C1 segment of cervical spinal cord (tissue), 14 donors: ENCODE measurements at places on chromosomes 2 and 18.

GRCh38 chr2:34907812-34908211 is 1308.7 kb upstream of the FAM98A start:
- no peak for DNase-seq

DNA sequence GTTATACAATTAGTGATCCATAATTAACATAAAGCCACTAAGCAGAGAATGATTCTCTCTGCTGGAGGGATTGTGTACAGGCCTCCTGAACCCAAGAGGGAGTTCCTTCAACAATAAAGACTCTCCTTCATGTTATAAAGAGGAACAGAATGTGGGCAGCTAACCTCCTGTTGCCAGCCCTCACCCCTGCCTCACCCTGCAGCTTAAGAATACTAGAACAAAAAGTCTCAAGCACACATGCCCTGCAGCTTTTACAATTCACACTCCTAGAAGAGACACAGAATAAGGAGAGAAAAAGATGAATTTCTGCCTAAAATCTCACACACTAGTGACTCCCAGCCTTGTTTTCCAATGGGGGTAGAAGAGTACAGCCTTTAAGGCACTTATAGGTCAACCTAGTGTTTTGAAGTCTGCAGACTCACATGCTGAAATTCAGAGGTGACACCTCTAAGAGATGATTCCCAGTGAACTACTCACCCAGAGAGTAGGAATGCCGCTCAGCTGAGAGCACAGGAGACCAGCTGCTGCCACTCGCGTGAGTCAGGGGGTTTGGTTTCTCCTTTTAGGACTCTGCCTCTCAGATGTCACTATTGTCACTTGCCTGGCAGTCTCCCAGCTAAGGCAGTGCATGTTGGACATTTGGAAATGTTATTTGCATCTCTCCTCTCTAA is 32.5 kb upstream of the IL1RL1 start:
- no peak for DNase-seq

DNA sequence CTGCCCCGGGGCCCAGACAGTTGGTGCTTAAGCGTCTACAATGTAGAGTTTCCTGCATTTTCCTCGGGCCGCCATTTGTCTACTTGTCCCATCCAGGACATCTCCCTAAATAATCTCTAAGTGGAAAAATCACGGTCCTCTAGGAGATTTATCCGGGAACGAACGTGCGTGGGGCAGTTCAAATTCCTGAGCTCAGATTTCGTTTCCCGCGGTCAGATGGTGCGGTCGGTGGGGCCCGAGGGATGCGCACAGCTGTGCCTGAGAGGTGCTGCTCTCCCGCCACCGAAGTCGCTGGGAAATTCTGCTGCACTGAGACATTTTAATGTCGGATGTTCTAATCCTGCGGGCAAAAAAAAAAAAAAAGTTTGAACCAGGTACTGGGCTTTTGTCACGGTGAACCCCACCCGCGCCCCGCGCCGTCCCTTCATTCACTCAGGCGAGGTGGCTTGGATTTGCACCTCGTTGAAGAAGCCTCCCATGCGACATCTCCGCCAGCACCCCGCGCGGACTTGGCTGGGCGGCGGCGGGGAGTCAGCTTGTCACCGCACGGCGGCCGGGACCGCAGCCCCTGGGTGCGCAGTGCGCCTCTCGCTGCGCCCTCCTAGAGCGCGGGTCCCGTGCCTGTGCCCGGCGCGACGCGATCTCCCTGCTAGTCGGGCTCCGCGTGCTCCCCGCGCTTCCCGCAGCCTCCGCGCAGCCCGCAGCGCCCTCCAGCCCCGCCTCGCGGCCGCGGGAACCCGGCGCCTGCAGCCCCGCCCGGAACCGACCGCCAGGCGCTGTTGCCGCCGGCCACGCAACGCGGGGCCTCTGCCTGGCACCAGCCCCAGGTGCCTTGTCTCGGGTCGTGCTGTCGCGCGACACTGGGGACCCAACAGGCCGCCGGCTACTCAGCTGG is 191.9 kb upstream of the TCF4 start:
- no peak for DNase-seq

- peak; percentile 7 for DNase-seq
Measured at GRCh38 chr18:80171054-80171872, 62.2 kb downstream of the ADNP2 start.

GRCh38 chr18:3111523-3112240 is 98.7 kb upstream of the LPIN2 start:
- DNase-seq: no peak

GRCh38 chr2:15890936-15891905 is 49.1 kb upstream of the MYCN start:
- DNase-seq: no peak

- no peak for DNase-seq
Measured at GRCh38 chr2:189498205-189498604, 56.9 kb downstream of the WDR75 start.

DNA sequence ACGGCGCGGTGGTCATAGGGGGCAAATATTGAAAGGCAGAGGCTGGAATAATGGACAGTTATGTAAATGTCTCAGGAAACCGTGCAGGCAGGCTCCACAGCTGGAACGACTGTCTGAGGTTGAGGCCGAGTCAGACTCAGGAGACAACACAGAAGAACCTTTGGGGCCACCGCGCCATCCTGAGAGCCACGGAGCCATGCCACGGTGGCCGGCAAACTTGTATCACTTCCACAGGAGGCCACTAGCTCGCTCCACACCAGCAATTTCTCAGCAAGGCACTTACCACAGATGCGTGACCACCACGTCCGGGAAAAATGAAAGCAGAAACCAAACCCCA is 156.7 kb upstream of the SALL3 start:
- DNase-seq: no peak

DNA sequence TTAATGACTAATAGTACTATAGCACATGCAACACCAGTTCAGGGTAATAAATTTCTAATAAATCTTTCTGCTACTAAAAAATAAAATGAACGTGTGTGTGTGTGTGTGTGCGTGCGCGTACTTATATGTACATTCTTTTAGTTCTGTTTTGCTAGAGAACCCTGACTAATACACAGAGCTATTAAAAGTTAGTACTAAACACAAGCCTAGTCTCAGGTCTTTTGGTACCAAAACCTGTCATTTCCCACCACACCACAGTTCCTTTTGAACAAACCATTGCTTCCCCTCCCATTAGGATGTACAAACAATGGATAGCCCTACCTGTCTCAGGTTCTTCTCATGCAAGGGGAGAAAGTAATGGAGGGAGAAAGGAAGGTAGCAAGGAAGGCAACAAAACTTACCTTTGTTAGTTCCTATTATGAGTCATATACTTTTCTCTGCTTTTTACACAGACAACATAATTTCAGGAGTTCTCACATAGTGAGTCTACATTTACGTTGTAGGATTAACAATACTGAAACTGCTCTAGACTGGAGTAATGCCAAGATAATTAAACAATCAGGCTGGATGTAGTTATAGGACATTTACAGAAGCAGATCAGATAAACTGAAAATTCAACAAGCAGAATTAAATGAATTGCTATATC is 427.2 kb downstream of the KCNJ3 start:
- no peak for DNase-seq

DNA sequence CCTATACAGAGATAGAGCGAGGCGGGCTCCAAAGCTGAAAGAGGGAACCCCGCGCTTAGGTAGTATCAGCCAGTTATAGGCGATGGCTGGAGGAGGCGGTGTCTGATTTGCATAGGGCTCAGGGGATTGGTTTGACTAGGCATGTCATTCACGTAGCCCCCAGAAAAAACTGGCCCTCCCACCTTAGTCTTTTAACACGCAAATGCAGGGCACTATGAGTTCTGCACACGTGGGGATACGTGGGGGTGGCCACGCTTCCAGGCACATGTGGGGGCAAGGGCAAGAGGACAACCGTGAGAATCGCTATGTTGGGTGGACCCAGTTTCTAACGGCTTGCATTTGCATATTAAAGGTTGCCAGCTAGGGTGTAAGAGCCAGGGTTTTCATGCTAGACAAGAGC is 56.7 kb upstream of the MSTN start:
- peak; percentile 10 for DNase-seq

DNA sequence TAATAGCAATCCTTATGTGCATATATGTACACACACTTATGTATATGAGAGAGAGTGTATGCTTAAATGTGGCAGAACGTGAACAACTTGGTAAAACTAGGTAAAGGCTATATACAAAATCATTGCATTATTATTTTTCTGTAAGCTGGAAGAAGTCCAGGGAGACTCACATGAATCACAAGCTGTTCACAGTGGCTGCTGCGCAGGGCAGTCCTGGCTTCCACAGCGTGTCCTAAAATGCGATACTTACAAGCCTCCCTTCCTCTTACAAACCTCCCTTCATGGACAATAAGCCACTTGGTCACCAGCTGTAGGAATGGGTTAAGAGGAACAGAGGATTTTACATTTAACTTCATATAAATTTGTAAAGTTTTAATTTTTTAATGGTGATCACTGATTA is 114.9 kb upstream of the AGAP1 start:
- no peak for DNase-seq

GRCh38 chr18:23908827-23909226 is 105.7 kb upstream of the TTC39C start:
- DNase-seq: no peak

DNA sequence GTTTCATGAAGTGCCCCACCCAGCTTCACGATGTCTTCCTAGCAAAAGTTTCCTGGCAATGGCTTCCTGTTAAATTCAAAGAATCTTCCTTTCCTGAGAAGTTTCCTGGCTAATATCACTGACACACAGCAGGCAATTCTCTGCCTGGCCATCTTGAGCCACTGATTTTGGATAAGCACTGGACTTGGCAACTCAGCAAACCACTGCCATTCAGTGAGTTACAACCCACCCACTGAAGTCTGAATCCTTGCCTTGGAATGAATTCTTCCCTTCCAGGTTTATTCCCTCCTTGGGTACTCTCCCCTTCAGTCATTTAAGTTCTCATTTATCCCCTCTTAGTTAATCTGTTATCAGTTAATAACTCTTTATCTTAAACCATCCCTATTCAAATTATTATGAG is 426.0 kb downstream of the MBD2 start:
- no peak for DNase-seq

GRCh38 chr2:69088466-69088865 is 75.5 kb downstream of the ANTXR1 start:
- DNase-seq: no peak

DNA sequence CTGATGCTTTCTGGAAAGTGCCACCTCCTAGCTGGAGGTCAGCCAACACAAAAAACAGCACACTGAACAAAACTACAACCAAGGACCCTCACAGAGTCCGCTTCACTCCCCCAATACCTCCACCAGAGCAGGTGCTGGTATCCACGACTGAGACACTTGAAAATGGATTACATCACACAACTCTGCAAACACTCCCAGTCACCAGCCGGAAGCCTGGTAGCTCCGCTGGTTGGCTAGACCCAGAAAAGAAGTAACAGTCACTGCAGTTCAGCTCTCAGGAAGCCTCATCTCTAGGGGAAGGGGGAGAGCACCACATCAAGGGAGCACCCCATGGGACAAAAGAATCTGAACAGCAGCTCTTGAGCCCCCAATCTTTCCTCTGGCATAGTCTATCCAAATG is 175.4 kb downstream of the LCLAT1 start:
- DNase-seq: no peak

- no peak for DNase-seq
Measured at GRCh38 chr18:13401404-13401803, 182.8 kb downstream of the LDLRAD4 start.

DNA sequence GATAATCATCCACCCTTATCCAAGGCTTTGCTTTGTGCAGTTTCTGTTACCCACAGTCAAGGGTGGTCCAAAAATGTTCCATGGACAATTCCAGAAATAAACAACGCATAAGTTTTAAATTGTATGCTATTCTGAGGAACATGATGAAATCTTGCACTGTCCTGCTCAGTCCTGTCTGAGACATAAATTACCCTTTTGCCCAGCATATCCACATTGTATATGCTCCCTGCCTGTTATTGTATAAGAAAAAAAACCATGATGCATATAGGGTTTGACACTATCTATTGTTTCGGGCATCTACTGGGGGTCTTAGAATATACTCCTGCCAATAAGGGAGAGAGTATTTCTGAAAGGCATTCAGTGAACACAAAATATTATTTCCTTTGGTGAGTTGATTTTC is 24.0 kb downstream of the LRRTM1 start:
- no peak for DNase-seq

DNA sequence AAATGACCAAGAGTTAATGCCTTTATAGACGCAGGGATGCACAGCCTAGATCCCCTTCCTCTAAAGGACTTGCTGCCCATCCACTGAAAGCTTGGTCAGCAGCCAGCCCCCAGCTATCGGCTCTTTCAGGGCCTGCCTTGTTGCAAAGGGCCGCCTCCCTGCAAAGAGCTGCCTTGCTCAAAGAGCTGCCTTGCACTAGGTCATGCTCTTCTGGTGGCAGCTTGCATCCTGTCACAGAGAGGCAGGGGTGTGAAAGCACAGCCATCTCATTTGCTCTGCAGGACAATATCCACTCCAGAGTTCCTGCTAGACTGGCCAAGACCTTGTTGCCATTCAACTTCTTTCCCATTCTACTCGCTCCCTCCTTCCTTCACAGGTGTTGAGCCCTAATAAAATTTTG is 137.1 kb downstream of the MCFD2 start:
- DNase-seq: no peak

- DNase-seq: no peak
Measured at GRCh38 chr18:8218197-8218596, 391.0 kb upstream of the RAB12 start.

DNA sequence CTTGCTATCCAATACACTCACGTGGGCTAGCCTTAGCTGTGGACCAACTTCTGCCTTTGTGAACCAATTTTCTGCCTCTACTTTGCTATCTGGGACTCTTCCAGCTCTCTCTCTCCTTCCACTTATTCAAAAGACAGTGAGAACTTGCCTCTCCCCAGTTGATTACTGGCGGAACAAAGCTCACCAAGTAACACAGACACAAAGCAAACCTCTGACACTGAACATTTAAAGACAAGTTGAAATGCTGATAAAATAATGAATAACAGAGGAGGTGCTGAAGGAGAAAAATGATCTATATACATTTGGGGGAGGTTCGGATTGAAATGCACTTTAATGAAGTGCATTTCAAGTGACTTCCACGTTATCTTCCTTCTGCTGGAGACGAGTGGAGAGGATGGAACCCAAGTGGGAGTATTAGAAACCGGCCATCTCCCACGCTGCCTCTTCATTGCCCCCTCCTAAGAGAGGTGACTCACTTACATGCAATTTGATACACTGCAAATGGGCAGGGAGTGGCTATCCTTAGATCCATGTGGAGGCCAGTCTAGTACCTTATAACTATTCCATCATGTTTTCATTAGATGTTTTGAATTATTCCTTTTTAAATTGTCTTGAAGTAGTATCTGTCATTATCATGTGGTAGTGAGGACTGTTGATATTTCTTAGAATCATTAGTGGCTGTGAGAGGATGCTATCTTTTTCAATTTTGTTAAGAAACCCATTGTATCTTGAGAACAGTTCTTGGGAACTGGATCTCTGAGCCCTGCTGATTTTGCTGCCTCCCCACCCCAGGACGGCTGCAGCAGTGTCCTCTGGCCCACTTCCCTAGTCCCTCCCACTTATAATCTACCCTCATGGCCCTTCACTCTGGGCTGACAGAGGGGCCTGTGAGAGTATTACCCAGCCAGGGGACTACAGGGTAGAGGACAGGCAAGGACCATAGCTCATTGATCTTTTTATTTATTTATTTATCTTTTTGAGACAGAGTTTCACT is 6.0 kb upstream of the GLI2 start:
- no peak for DNase-seq
